Occipital lobe (tissue), 3 donors: ENCODE measurements at places on chromosomes 4 and X.

DNA sequence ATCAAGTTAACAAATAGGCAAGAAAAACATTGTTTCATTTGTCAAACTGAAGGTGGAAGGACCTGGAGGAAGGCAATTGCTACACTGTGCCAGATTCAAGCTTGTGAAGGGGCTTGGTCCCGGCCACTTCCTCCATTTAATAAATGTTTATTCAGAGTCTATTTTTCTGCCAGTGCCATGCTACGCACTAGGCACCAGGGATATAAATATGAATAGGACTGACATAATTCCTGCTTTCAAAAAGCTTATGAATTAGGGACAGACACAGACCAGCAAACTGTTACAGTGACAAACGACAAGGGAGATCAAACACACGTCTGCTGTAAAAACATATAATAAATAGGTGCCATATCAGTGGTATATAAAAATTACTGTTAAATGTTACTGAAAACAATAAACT lies 571 bp downstream of the TLR6 start:
- no peak for DNase-seq

GRCh38 chr4:94841864-94842221 lies 84.1 kb downstream of the BMPR1B start:
- no peak for DNase-seq

DNA sequence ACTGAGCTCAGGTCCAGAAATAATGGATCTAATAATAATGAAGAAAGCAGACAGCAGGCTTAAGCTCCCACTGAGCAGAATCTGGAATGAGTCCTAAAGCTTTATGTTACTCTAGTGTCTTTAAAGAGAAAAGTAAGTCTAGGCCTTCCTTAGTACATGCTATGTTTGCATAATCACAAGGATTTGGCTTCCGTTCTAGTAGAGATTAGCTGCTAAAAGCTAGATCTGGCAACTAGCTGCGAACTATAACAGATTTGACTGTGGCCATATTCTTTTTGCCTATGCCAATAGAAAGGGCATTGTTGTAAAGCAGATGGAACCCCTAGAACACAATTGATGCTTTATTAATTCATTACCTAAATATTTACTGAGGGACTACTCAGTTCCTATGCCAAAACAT lies 19.0 kb downstream of the COX7B2 start:
- no peak for DNase-seq

GRCh38 chr4:114383721-114384120 lies 214.9 kb upstream of the UGT8 start:
- peak; percentile 1 for DNase-seq

DNA sequence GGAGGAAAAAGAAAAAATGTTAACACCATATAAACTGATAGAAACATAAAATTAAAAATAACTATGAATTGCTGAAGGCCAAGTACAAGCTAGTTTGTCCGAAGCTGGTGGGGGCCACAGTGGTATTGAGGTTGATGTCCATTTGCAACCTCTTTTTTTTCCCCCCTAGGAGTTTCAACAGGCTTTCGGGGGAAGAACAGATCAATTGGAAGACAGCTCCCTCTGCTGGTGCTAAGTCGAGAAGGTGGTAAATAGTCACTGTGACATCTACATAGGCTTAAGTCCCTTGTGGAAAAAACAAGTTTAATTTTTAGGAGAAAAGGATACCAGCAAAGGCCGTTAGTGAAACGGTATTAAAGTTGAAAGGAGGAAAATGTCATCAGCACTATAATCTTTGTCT lies 115.7 kb upstream of the ZXDA start:
- DNase-seq = no peak

GRCh38 chrX:136588036-136588435 lies 56.0 kb downstream of the VGLL1 start:
- DNase-seq = no peak

- no peak for DNase-seq
Observed at GRCh38 chr4:78131403-78131802, 74.3 kb downstream of the FRAS1 start.

DNA sequence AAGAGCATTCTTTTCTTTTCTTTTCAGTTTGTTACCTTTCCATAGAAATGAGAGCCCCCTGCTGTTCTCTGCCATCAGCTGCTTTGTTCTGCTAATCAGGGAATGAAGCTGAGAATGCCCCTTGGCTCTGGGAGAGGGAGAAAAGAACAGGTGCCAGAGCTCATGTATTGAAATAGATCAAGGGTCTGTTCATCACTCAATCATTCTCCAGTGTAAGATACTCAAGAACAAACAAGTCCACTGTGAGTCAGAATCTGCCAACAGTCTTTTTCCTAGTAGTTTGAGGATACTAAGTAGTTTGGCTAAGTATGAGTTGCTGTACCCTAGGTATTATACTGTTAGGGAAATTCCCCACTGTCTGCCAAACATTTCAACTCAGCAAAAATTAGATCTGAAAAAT lies 144.3 kb downstream of the RTL3 start:
- no peak for DNase-seq

GRCh38 chr4:80788798-80789197 lies 241.7 kb upstream of the BMP3 start:
- no peak for DNase-seq

- DNase-seq = no peak
Observed at GRCh38 chrX:39577206-39577984, 520.4 kb downstream of the BCOR start.

DNA sequence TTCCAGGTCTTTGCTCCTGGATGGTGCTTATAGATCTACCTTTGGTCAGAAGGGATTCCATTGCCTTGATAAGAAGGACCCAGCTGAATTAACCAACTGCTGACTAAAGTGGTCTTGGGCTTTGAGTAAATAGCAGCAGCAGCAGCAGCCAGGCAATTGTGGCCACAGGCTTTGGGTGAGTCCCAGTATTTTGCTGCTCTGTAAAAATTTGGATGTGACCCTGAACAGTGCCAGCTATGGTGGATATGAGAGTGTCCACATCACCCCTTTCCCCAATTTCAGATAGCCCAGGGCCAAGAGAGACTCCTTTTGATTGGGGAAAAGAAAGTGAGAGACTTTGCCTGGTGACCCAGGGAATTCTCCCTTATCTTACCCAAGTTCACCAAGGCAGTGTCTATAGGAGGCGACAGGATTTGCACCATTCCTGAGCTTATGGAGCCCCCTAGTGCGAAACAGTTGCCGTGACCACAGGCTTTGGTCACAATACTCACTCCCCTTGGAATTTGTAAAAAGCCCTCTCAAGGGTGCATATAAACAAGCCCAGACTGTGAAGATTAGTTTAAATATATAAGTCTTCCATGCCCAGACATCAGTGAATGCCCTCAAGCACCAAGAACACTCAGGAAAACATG lies 518.0 kb downstream of the TMA16 start:
- DNase-seq = no peak

DNA sequence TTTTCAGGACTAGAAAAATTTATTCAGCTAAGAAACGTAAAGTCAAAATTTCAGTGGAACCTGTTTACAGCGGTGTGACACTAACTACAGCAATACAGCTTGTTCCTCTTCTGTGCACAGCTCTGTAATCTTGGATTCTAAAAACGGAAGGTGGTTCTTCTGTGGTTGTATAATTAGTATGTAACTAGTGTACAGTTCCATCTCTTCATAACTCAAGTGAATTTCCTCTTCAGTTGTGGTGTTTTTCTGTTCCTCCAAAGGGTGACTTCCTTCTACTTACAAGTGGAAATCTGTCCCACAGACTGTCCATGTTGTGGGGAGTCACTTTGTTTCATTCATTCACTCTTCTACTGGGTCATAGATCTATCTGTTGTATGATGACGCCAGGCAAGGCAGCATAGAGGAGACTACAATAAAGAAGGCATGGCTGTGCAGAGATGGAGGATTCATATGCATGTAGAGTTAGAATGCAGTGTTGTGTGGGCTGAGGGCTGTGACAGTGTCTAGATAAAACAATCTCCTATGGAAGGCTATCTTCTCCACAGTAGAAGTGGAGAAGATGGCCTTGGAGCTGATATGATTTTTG lies 5.4 kb downstream of the DAPP1 start:
- DNase-seq = no peak

GRCh38 chr4:34261799-34262314 lies 1982.5 kb downstream of the ARAP2 start:
- no peak for DNase-seq

- DNase-seq = no peak
Observed at GRCh38 chr4:826508-827208, 729 bp upstream of the CPLX1 start.

DNA sequence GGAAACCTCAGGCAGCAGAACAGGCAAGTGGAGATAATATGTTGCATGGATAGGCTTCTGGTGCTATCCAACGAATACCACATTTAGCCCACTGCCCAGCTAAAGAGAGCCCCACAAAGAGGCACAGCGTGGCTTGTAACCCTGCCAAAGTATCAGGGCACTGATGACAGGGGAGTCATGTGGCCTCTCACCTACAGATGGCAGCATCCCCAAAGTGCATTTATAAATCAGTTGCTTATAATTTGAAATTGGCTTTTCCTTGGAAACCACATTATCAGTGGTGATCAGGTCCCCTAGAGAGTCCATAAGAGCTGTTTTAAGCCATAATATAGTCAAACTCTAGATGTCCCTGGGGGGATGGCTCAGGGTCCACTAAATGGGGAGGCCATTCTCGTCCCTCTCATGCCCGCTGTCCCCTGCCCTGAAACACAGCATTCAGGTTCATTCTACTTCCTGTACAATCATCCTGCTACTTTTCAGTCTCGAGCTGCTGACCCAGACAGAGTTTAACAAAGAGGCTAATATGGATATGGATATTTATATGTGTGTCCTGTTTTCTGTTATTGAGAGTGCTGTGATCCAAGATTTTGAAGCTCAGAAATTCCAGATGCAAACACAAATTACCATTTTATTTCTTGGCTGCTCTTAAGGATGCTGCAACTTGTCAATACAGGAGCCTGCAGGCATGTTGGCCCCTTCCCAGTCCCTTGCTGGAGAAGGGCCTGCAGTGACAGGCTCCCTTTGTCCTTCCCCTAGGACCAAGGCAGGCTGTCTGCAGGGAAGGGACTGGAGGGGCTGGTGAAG lies 28.5 kb downstream of the SRPX start:
- no peak for DNase-seq

DNA sequence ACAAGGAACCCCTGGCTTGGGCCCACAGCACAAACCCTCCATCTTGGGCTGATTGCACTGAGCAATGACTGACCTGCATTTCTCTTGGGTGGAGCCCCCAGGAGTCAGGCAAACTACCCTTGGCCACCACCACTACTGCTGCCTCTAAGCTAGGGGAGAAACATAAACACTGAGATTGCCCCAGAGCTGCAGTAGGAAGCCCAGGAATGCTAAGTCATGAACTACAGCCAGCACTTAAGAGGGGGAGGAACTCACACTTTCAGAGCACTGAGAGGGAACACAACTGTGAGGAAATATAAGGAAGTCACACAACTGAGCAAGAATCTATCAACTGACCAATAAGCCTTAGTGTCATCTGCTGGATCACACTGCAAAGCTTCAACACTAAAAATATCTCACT lies 111.6 kb upstream of the PPP3CA start:
- DNase-seq = no peak

- DNase-seq = no peak
Observed at GRCh38 chrX:50579955-50580354, 109.3 kb upstream of the DGKK start.

DNA sequence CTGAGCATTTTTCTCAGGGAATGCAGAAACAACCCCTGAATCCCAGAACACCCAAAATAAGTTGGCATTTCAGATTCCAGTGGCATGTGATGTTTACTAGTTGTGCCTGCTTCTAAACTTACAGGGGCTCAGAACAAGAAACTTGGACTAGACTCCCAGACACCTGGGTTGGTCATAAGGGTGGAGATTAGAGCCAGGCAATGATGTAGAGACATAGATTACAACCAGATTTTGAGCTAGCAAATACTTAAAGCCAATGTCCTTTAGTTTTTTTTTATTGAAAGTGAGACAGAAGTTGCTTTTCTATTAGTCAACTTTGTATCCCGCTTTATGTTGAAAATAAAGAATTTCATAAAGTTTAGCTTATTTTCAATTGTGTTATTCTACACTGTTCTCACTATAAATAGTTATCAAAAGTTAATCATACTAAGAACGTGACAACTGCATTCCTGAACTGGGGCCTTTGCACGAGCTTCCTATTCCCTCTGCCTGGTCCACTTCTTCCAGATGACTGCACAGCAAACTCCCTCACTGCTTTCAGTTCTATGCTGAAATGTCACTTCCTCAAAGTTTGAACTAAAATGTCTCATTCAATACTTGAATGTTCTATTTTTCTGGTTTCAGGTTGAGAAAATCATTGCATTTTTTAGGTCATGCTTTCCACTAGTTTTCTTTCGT lies 224.7 kb upstream of the PPP1R2C start:
- DNase-seq = no peak

- no peak for DNase-seq
Observed at GRCh38 chrX:153502131-153502530, 7.4 kb downstream of the BGN start.

DNA sequence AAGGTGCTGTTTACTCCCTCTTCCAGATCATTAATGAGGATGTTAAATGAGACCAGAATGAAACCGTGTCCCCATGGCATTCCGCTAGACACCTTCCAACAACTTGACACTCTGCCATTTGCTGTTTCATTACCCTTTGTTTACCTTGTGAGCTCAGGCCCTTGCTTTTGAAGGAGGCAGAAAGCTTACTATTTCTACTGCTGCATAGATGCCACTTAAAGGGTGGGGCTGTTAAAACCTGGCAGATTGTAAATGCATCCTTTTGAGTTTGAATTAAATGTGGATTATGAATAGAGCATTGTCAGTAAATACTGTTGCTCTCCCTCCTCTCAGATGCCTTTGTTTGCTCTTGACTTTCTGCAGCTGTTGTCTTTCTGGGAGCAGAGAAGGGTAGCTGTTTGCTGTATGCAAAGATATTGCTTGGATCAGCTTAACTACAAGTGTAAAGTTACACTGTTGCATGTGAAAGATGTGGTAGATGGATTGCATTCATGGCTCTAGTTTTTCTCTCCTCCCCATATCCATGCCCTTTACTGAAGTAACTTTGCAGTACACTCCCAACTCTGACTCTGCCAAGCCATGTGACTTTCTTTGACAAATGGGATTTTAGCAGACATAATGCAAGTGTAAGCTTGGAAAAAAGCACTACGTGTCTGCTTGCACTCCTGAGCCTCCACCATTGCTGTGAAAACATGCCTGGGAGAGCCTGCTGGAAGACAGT lies 75.0 kb upstream of the DHX15 start:
- no peak for DNase-seq

GRCh38 chrX:16836371-16836770 lies 33.8 kb downstream of the RBBP7 start:
- DNase-seq = no peak

DNA sequence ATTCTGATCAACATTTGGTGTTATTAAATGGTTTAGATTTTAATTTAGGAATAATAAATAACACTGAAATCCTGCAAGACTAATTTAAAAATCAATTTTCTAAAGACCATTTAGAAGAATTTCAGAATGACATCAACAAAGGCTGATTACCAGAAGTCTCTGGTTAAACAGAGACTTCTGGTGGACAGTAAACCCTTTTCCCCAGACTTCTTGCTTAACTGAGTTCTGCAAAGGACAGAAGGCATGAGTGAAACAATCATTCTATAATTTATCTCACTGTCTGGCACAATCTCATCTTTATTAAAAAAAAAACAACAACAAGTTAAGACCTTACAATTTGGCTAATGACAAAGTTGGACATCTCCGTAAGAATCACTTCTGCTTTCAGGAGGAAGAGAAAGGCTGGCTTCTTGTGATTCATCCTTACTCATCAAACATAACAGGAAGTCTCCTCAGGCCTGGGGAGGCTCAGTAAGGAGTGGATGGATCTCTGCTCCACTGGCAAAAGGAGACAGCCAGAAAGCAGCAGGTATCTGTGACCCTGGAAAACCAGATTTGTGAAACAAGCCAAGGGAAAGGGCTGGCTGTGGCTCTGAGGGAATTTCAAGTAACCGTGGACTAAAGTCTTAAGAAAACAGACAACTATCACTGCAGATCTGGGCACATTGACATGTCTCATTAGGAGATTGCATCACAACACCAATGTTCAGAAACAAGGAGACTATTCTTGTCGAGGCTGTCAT lies 908 bp upstream of the TLR6 start:
- DNase-seq = no peak
